Type B pancreatic cell (in vitro differentiated cells): ENCODE measurements at places on chromosomes 6 and 20. TPM values are rescaled to one million over a fixed set of nuclear protein-coding genes. Genes with fewer than 3 reads are reported as not detected.

DNA sequence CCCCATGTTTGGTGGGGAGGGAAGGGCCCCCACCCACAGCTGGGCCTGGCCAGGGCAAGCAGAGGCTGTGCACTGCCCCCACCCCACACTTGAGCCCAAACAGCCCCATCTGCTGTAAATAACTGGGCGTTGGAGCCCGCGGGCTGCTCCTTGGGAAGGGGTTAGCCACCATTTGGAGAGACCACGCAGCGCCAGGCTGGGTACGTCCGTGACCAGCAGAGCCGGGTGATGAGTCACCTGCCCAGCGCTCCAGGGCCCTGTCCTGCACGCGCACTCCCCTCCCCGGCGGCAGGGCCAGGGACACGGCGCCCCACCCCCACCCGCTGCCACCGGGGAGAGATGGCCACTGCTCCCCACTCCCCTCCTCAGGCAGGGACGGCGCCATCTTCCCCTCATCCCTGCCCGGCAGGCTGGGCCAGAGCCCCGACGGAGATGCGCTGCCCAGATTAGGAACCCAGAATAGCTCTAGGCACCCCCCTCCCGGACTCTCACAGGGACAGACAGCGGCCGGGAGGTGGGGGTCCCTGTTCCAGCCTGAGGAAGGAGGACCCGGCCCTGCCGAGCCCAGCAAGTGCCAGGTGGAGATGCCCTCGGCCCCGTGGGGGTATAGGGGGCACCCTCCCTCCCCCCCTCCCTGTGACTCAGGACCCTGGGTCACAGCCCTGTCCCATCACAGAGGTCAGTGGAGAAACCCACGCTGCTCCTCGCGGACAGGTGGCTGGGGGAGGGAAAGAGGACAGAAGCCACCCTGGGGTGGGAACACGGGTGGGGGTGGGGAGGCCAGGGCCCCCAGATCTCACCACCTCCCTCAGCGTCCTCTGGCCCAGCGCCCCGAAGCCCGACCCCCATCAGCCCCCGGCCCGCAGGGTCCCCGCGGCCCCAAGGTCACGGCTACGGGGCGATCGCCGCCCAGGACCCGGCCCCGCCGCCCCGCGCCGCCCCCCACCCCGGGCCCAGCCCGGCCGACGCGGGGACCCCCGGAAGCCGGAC, 642 bp downstream of the EEF1A2 start:
- peak; percentile 69 for DNase-seq
- peaks cover 20% of the 10 kb centered on the region for H3K27me3 ChIP-seq
- H3K27ac ChIP-seq = no peak overlapping the region
- H3K4me1 ChIP-seq = no peaks in the 10 kb centered on the region
- H3K4me3 ChIP-seq = peak overlapping the region; percentile 62

GRCh38 chr20:18005170-18005989, 36.6 kb downstream of the MGME1 start:
- no peak for DNase-seq
- H3K27me3 ChIP-seq = no peaks in the 10 kb centered on the region
- peak overlapping the region; percentile 61 for H3K27ac ChIP-seq
- H3K36me3 ChIP-seq = no peaks in the 10 kb centered on the region
- peaks cover 17% of the 10 kb centered on the region for H3K4me1 ChIP-seq

DNA sequence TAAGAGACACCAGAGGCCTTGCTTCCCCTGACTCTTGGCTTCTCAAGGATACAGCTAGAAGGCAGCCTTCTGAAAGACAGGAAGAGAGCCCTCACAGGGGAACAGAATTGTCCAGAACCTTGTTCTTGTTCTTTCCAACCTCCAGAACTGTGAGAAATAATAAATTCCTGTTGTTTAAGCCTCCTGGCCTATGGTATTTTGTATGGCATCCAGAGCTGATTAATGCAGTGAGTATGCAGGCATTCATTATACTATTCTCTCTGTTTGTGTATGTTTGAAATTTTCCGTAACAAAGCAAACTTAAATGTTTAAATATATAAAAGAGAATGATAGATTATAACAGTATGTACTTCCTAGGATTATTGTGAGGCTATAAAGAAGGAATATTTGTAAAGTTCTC, 903.4 kb upstream of the FLRT3 start:
- no peak overlapping the region for H3K4me3 ChIP-seq
- H3K27ac ChIP-seq = no peak overlapping the region
- H3K4me1 ChIP-seq = peaks cover 4% of the 10 kb centered on the region
- H3K36me3 ChIP-seq = no peaks in the 10 kb centered on the region

- H3K36me3 ChIP-seq = no peaks in the 10 kb centered on the region
- H3K27ac ChIP-seq = peak overlapping the region; percentile 61
- peaks cover 90% of the 10 kb centered on the region for H3K27me3 ChIP-seq
- peak; percentile 66 for DNase-seq
These were observed 8.0 kb upstream of the NKX2-2 start for GRCh38 chr20:21521596-21522480.

DNA sequence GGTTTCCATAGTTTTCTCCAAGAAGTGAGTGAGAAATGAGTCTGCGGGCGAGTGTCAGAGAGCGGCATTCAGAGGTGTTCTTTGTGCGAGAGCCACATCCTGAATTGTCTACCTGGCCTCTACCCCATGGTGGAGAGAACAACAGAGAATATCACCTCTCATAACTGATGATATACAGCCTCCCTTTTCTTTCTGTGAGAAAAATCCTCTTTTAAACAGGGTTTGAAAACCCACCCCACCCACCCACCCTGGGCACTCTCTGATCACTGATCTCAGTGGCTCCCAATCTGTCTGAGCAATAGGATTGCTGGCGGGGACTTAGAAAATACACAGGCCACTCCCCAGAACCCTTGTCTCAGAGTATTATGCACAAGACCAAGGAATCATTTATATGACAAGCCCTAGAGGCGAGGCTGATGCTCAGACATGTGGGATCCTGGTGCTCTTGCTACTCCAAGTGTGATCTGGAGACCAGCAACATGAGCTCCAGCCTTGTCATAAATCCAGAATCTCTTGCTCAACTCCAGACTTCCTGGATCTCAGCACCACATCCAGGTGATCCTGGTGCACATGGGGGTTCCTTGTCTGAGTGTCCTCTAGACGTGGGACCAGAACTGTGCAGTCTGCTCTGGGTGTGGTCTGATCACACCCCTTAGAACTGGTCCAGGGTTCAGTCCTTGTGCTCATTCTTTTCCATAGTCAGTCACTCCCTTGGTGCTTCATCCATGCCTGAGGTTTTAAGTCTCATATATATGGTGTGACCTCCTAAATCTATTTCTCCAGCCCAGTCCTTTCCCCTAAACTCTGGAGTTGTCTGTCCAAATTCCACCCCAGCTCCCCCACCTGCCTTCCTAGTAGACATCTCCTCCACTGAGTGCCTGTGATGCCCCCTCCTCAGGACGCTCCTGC, 5.3 kb downstream of the HLA-B start:
- H3K4me3 ChIP-seq = no peak overlapping the region
- peaks cover 89% of the 10 kb centered on the region for H3K27me3 ChIP-seq
- no peaks in the 10 kb centered on the region for H3K4me1 ChIP-seq
- H3K36me3 ChIP-seq = no peaks in the 10 kb centered on the region
- no peak for DNase-seq
- H3K27ac ChIP-seq = no peak overlapping the region

DNA sequence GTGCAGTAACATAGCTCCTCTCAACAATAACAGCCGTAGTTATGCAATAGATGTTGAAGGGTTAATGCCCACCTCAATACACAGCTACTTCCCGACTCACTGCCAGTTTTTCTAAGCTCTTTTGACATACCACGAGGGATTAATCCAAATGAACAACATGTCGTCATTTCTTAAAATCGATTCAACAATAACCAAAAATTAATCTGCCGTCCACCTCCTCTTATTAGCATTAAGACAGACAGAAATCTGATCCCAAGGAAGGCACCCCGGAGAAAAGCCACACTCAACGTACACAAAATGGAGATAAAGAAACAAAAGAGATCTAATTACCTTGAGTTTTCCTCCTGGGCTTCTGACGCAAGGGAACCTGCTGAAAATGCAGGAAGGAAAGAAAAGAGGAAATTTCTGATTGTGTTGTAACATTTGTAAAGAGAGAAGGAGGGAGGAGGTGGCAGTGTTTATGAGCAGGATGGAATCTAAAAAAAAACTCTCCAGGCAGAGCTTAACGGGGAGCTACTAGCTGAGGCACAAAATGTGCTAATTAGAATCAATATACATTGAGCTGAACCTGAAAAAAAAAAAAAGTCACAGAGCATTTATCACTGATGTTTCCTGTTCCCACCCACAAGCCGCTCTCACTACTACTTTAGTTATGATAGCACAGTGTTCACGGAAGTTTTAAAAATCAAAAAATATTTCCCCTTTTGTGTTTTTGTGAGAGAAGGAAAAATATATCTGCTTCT, 109.3 kb downstream of the IPCEF1 start:
- peaks cover 8% of the 10 kb centered on the region for H3K4me1 ChIP-seq
- H3K4me3 ChIP-seq = peak overlapping the region; percentile 76
- peaks cover 3% of the 10 kb centered on the region for H3K27me3 ChIP-seq

- H3K4me1 ChIP-seq = no peaks in the 10 kb centered on the region
- H3K4me3 ChIP-seq = no peak overlapping the region
- H3K27me3 ChIP-seq = no peaks in the 10 kb centered on the region
- no peak overlapping the region for H3K27ac ChIP-seq
These were observed 758.3 kb downstream of the HDGFL1 start for GRCh38 chr6:23327621-23328020.

GRCh38 chr6:111357705-111358104, 125.3 kb downstream of the REV3L start:
- peak overlapping the region; percentile 37 for H3K27ac ChIP-seq
- H3K27me3 ChIP-seq = no peaks in the 10 kb centered on the region
- peaks cover 3% of the 10 kb centered on the region for H3K4me1 ChIP-seq
- no peak for DNase-seq
- peaks cover 19% of the 10 kb centered on the region for H3K36me3 ChIP-seq

- peaks cover 3% of the 10 kb centered on the region for H3K36me3 ChIP-seq
- no peaks in the 10 kb centered on the region for H3K27me3 ChIP-seq
- DNase-seq = no peak
- H3K4me1 ChIP-seq = peaks cover 32% of the 10 kb centered on the region
- H3K4me3 ChIP-seq = peak overlapping the region; percentile 66
These were observed 149.5 kb downstream of the DOK5 start for GRCh38 chr20:54624706-54625390.

DNA sequence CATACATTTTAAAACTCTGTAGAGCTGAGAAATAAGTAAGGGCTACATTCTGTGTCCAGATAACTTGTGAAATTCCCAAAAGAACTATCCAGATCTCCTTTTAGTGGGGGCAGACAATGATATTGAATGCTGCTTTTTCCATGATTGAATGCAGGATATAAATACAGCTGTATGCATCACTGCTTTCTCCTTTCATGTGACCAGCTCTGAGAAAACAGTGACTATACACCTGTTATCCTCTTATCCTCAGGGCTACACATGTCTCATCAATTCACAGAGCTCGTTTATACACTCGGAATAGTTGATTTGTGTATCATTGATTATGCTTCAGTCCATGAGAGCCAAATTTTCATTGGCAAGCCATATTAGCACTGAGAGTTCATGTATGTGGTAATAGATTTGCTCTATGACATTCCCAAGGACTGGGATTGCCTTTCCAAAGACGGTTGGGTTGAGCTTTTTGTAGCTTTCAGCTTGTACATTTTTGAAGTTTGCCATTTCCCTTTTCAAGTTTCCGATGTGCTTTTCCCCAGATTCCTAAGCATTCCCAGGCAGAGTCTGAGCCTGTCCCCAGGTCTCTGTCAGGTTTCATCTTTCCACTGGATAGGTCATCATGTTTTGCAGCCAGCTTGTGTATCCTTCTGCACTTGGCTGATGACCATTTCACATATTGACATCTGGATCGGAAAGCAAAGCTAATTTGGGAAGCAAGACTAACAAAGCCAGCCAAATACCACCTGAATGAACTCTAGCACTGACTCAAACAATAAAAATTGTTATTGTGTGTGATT, 97.7 kb downstream of the RFX6 start:
- peaks cover 12% of the 10 kb centered on the region for H3K27me3 ChIP-seq
- no peak overlapping the region for H3K27ac ChIP-seq
- no peak overlapping the region for H3K4me3 ChIP-seq
- no peaks in the 10 kb centered on the region for H3K36me3 ChIP-seq
- no peak for DNase-seq

DNA sequence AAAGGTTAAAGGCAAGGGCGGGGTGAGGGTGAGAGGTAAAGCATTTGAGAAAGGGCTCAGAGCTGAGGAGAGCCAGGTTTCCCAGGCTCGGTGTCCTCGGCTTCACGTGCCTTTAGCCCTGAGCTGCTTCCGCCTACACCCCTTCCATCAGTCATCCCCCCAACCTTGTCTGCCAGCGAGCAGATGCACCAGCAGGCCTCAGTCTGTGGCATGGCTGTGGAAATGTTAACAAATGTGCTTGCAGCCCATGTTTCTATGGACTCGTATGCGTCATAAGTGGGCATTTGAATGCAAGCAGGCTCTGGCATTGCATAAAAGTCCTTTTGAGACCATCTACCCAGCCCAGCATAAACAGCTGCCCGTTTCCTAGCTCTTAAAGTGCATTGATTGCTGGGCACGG, 88.8 kb downstream of the SYNJ2 start:
- H3K36me3 ChIP-seq = peaks cover 12% of the 10 kb centered on the region
- peaks cover 18% of the 10 kb centered on the region for H3K4me1 ChIP-seq
- no peaks in the 10 kb centered on the region for H3K27me3 ChIP-seq
- no peak overlapping the region for H3K27ac ChIP-seq
- DNase-seq = no peak

- H3K27ac ChIP-seq = no peak overlapping the region
- no peak overlapping the region for H3K4me3 ChIP-seq
- DNase-seq = no peak
These were observed 236.9 kb downstream of the ATXN1 start for GRCh38 chr6:16524380-16524707.

GRCh38 chr20:64223526-64224067, 32.0 kb upstream of the PCMTD2 start:
- H3K36me3 ChIP-seq = no peaks in the 10 kb centered on the region
- peaks cover 21% of the 10 kb centered on the region for H3K27me3 ChIP-seq
- no peak for DNase-seq
- H3K27ac ChIP-seq = peak overlapping the region; percentile 53

GRCh38 chr6:150600301-150601017, 774 bp downstream of the PLEKHG1 start:
- H3K27ac ChIP-seq = peak overlapping the region; percentile 87
- peak overlapping the region; percentile 98 for H3K4me3 ChIP-seq
- peak; percentile 79 for DNase-seq
- peaks cover 52% of the 10 kb centered on the region for H3K4me1 ChIP-seq

- peaks cover 92% of the 10 kb centered on the region for H3K27me3 ChIP-seq
- no peak overlapping the region for H3K27ac ChIP-seq
- peaks cover 4% of the 10 kb centered on the region for H3K4me1 ChIP-seq
These were observed 7.7 kb upstream of the PHACTR3 start for GRCh38 chr20:59596690-59597089.

- peaks cover 17% of the 10 kb centered on the region for H3K4me1 ChIP-seq
- DNase-seq = no peak
- H3K27me3 ChIP-seq = peaks cover 3% of the 10 kb centered on the region
- no peak overlapping the region for H3K4me3 ChIP-seq
These were observed 244.2 kb downstream of the HIVEP2 start for GRCh38 chr6:142700671-142701312.

- DNase-seq = no peak
- H3K4me3 ChIP-seq = no peak overlapping the region
- H3K4me1 ChIP-seq = peaks cover 16% of the 10 kb centered on the region
- no peak overlapping the region for H3K27ac ChIP-seq
- H3K36me3 ChIP-seq = no peaks in the 10 kb centered on the region
- H3K27me3 ChIP-seq = no peaks in the 10 kb centered on the region
These were observed 43.6 kb downstream of the SOBP start for GRCh38 chr6:107533415-107534059.

GRCh38 chr20:33563788-33564187, 73.9 kb downstream of the CBFA2T2 start:
- peaks cover 6% of the 10 kb centered on the region for H3K36me3 ChIP-seq
- H3K27me3 ChIP-seq = no peaks in the 10 kb centered on the region
- peak overlapping the region; percentile 60 for H3K4me3 ChIP-seq
- DNase-seq = no peak
- peaks cover 56% of the 10 kb centered on the region for H3K4me1 ChIP-seq
- peak overlapping the region; percentile 47 for H3K27ac ChIP-seq

Gene BPIFB2
- 0.22 TPM in 1 of 2 replicates, not detected in the other for total RNA-seq

Gene PMEPA1
- 4.3 and 8.8 TPM in 2 replicates for total RNA-seq

Gene CALHM6
- 0.99 and 1.6 TPM in 2 replicates for total RNA-seq

Gene PSORS1C2
- not detected in 2 replicates for total RNA-seq

Gene ULBP3
- 4.4 and 12.4 TPM in 2 replicates for total RNA-seq
